ENCODE measurements at places on chromosomes 16 and 17.

DNA sequence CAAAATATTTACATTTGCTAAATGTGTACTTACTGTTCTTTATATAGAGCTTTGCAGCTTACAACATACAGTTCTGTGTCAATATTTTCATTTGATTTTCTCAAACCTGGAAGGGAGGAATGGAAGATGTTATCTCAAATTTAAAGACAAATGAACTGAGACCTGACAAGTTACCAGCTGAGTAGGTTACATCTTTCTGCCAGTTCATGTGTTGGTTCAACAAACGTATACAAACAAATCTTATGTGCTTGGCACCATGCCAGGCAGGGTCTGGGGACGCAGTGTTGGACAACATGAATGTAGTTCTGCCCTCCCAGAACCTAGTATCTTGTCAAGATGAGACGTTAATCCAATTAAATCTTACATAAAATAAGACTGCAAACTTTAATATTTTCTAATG, 507.5 kb upstream of the HSBP1 start:
- DNase-seq = no peak

DNA sequence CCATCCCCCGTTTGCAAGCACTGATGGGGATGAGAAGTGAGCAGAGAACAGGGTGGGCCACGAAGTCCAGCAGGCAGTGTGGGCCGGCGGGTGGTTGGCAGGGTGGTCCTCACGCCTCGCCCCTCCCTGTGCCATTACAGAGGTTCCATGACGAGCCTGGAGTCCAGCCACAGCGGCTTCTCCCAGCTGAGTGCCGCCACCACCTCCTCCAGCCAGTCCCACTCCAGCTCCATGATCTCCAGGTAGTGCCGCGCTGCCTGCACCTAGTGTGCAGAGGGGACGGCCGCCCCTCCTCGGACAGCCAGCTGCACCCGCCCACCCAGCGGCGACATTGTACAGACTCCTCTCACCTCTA, 73.0 kb downstream of the SEC14L1 start:
- no peak for DNase-seq

GRCh38 chr16:1559446-1559975, 26.0 kb downstream of the TMEM204 start:
- DNase-seq = no peak

- no peak for DNase-seq
Measured at GRCh38 chr16:89536371-89536770, 24.1 kb upstream of the RPL13 start.

DNA sequence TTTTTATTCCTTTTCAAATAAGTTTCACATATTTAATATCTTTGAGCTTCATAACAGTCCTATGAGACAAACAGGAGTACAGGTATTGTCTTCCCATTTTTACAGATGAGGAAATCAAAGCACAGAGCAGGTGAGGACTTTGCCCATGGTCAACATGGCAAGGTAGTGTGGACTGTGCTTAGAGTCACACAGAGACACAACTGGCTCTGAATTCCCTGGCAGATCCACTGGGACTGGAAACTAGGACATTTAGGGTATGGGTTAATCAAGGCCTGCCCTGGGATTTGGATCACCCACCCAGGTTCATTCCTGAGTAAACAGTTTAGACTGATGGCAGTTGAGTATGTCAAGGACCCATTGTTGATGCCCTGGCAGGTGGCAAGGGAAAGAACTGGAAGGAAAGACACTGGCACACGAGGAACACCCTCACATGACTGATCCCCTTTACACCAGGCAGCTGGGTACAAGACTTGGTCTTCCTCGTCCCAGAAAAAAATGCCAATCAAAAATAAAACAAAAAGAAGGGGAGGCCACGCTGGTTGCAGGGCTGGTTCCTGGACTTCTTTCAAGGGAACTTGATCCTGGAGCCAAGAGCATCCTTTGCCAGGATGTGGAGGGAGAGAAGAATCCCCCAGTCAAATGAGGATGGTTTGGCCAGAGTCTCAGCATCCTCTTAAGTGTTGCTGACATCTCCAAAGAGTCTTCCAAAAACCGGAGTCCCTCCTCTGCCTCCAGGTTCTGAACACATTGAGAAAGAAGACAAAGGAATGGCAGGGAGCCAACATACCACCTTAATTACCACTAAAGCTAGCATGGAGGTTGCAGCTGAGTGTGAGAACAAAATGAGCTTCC, 34.9 kb downstream of the CHD9 start:
- DNase-seq = no peak

- DNase-seq = no peak
Measured at GRCh38 chr16:46901709-46902108, 17.5 kb downstream of the GPT2 start.

DNA sequence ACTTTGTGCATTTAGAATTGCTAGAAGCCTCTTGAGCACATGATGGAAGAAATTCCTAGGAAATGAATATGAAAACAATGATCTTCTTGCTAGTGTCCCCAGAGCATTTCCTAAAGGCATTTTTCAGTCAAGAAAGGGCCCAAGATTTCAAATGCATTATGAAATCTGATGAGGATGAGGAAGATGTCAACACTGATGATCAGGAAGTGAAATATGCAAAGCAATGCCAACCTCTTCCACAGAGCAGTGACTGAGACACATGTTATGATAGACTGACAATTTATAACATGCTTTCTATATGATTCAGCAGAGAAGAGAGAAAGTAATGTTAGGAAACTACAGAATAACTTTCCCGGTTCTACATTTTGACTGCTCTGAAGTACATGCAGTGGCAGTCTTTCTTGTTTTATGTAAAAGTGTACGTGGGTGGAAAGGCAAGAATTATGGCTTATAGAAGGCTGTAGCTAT, 859.1 kb upstream of the GOT2 start:
- DNase-seq = no peak

- DNase-seq = no peak
Measured at GRCh38 chr16:1283996-1284616, 25.3 kb upstream of the UBE2I start.

- no peak for DNase-seq
Measured at GRCh38 chr17:16415031-16415924, at the start of gene TRPV2. Gene TRPV2 (plus strand): TSS chr17:16415571. CDS start chr17:16417669, 2,098 bp downstream.

DNA sequence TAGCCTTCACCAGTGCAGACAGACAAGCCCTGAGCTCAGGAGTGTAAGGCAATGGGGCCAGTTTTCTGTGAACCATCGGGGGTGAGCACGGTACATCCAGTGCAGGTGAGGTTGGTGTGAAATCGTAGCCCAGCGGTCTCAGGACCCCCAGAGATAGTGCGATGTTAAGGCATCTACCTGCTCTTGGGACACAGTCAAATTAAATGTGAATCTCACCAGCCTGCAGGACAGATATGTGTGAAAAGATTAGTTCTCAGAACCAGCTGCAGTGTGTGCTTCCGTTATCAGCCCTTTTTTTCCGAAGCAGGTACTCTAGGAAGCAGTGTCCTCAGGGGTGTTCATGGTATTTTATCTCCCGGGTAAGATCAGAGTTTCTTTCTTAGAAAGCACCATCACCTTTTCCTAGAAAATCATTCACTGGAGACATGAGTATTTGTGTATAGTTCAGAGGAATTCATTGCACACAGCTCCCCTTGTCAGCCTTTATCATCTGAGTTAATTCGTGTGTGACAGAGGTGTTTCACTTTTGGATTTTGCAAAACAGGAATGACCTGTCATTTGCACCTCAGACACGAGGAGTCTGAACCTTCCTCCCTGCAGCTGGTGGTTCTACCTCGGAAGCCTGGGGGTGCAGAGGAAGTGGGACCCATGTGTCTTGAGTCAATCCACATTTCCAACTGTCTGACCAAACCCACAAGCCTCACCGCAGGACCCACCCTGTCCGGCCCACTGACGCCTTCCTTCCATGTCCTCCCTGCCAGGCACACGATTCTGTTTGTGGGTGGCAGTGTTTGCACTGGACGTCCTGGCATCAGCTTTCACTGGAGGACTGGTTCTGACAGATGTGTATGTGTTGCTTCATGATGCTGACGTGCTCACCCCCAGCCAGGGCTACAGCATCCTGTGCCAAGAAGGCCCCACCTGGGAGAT, 107.8 kb downstream of the CLEC16A start:
- DNase-seq = peak; percentile 41

- DNase-seq = no peak
Measured at GRCh38 chr17:52297230-52298010, 138.9 kb upstream of the CA10 start.

DNA sequence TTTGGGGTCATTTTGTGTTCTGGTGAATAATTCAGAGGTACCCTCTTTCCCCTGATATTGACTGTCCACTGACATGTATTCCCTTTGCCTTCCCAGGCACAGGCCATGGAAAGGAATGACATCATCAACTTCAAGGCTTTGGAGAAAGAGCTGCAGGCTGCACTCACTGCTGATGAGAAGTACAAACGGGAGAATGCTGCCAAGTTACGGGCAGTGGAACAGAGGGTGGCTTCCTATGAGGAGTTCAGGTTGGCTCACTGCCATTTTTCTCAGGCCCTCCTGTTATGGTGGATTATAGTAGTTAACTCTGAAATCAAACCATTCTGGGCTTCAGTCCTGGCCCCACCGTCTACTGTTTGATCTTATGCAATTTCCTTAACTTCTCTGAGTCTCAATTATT, 1.6 kb upstream of the EFTUD2 start:
- no peak for DNase-seq

- no peak for DNase-seq
Measured at GRCh38 chr17:8354236-8354635, 14.6 kb downstream of the ODF4 start.

- DNase-seq = peak; percentile 44
Measured at GRCh38 chr17:68011199-68011665, 15.0 kb upstream of the C17orf58 start.

GRCh38 chr16:80599466-80599865, 58.7 kb downstream of the DYNLRB2 start:
- DNase-seq = no peak

DNA sequence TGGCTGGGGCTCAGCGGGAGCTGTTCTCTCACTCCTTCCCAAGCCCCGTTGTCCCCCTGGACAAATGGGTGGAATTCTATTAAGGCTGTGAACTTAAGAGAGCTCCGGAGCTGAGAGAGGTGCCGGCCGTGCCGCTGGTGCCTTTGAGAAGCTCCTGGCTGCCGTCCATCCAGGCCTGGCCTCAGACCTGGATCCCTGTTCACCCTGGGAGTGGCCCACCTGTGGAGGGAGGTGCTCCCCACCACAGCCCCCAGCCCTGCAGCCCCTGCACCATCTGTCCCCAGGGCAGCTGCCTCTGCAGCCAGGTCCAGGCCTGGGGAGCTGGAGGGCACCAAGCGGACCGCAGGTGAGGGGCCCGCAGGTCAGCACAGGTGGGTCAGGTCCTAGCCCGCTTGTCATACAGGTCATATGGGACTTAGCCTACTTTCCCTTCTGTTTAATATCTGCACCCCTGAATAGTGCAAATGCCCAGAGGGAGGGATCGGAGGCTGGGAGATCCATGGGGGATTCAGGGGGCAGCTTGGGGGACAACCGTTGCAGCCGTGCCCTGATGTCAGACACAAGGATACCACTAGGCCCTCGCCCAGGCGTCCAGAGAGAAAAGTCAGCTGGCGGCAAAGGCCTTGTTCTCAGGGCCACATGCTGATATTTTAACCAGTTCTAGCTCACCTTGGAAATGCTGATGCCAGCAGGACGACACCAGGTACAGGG, 15.2 kb upstream of the METRNL start:
- no peak for DNase-seq

DNA sequence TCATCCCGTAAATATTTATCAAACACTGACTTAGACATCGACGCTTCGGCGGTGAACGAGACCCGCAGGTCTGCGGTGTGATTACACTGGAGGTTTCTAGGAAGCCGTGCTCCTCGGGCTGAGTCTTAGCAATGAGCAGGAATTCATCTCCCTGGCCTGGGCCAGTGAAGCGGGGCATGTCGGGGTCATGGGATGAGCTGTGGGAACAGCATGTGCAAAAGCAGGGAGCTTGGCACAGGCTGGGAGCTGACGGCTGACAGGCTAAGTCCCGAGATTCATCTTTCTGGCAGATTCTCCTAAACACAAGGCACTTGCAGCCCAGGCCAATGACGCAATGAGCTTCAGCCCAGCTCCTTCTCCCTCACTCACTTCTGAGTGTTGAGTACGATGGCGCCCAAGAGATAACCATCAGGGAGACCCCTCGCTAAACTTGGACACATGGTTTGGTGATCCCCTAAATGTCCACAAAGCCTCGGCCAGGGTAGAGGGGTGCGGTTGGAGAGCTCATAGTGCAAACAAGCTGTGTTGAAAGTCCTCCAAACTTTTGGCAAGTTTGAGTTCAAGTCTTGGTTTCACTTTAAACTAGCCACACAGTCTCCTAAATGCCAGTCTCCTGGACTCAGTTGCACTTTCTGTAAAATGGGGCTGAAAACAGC, 12.8 kb downstream of the CRISPLD2 start:
- DNase-seq = no peak

GRCh38 chr16:67419931-67420330, 3.7 kb upstream of the ZDHHC1 start:
- DNase-seq = no peak

- DNase-seq = no peak
Measured at GRCh38 chr16:19184823-19185509, 16.9 kb downstream of the SYT17 start.

DNA sequence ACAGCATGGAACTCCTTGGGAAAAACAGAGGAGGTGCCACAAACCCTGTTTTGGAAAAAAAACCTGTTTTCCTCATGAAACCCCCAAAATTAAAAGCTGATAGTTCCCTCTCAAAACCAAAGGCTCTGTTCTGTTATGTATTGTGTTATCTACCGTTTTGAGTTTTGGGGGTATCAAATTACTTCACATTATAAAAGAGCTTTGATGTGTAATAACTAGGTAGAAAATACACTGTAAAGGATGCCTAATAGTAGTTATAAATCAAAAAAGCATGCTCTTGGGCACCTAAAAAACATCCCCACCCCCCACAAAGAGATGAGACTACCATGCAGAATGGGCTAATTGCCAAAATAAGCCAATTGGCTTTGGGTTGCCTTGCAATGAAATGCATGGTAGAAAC, 30.8 kb downstream of the C16orf54 start:
- DNase-seq = no peak

GRCh38 chr16:12898551-12898950, 2.8 kb upstream of the SHISA9 start:
- no peak for DNase-seq

- DNase-seq = no peak
Measured at GRCh38 chr16:77732241-77732946, 10.1 kb downstream of the NUDT7 start.

- no peak for DNase-seq
Measured at GRCh38 chr16:29678691-29679267, at the start of gene QPRT. Gene QPRT (plus strand): TSS chr16:29679180. CDS start chr16:29679198, 18 bp downstream.

DNA sequence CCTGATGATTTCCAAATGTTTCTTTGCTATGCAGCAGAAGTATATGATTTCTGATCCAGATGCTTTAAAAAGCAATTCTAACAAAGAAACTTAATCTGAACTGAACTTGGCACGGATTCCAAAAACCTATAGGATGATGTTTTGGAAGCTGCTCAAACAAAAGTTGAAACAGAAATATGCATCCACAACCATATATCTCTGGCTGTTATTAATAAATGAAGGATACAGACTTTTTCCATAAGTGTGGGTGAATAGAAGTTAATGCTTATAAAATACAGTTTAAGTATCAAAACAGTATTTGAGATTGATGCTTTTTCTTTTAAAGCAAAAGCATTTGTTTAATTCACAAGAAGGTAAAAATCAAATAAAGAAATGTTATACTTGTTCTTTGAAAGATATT, 27.9 kb upstream of the NACA2 start:
- no peak for DNase-seq

Measured in stimulated activated CD8-positive, alpha-beta memory T cell treated with anti-CD3 and anti-CD28 coated beads, Interleukin-15, amount 100 ng/mL, for 24 hours (primary cell).